Colonic mucosa (tissue), 4 donors: ENCODE measurements at places on chromosomes 16 and 17.

- DNase-seq, result no peak
- H3K36me3 ChIP-seq, result no peaks in the 10 kb centered on the region
- no peaks in the 10 kb centered on the region for H3K27me3 ChIP-seq
- H3K4me1 ChIP-seq, result no peaks in the 10 kb centered on the region
Measured at GRCh38 chr16:78686601-78687000, 587.1 kb downstream of the WWOX start.

GRCh38 chr16:79653373-79653891, 52.9 kb upstream of the MAF start:
- H3K4me3 ChIP-seq, result no peak overlapping the region
- no peaks in the 10 kb centered on the region for H3K4me1 ChIP-seq
- H3K36me3 ChIP-seq, result no peaks in the 10 kb centered on the region

DNA sequence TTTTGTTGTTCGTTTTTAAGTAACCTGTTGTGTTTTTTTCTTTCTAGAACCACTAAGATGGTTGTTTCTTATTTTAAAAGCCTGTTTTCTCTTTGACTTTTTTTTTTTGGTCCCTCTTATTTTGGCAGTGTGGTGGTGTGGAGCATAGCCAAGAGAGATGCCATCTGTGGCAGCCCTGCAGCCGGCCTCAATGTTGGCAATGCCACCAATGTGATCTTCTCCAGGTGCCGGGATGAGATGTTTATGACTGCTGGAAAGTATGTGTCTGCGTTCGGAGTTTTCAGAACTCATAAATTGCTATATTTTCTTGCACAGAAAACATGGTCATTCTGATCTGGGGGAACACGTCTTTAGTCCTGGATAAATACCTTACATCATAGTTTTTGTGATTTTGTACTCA, 17.6 kb downstream of the CFAP52 start:
- H3K27ac ChIP-seq, result no peak overlapping the region

DNA sequence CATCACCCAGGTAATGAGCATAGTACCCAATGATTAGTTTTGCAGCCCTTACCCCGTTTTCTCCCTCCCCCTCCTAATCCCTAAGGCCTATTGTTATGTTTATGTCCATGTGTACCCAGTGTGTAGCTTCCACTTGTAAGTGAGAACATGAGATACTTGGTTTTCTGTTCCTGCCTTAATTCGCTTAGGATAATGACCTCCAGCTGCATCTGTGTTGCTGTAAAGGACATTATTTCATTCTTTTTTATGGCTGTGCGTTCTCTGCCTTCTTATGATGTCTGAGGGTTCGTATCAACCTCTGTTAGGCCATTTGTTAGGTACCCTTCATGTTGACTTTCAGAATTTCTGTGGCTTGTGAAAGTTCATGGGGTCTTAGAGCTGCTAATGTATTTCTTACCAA, 31.0 kb downstream of the CTCF start:
- no peaks in the 10 kb centered on the region for H3K4me1 ChIP-seq
- H3K36me3 ChIP-seq, result no peaks in the 10 kb centered on the region
- no peak overlapping the region for H3K4me3 ChIP-seq
- H3K27me3 ChIP-seq, result no peaks in the 10 kb centered on the region
- DNase-seq, result no peak
- H3K27ac ChIP-seq, result no peak overlapping the region

- H3K36me3 ChIP-seq, result no peaks in the 10 kb centered on the region
- DNase-seq, result no peak
- H3K4me3 ChIP-seq, result no peak overlapping the region
- H3K27ac ChIP-seq, result no peak overlapping the region
- peaks cover 13% of the 10 kb centered on the region for H3K27me3 ChIP-seq
- H3K4me1 ChIP-seq, result peaks cover 6% of the 10 kb centered on the region
Measured at GRCh38 chr16:2787961-2788360, 601 bp upstream of the PRSS33 start.

GRCh38 chr17:31509805-31510177, 118.3 kb downstream of the RAB11FIP4 start:
- H3K4me1 ChIP-seq, result no peaks in the 10 kb centered on the region
- H3K4me3 ChIP-seq, result no peak overlapping the region
- peak overlapping the region; percentile 63 for H3K27ac ChIP-seq

DNA sequence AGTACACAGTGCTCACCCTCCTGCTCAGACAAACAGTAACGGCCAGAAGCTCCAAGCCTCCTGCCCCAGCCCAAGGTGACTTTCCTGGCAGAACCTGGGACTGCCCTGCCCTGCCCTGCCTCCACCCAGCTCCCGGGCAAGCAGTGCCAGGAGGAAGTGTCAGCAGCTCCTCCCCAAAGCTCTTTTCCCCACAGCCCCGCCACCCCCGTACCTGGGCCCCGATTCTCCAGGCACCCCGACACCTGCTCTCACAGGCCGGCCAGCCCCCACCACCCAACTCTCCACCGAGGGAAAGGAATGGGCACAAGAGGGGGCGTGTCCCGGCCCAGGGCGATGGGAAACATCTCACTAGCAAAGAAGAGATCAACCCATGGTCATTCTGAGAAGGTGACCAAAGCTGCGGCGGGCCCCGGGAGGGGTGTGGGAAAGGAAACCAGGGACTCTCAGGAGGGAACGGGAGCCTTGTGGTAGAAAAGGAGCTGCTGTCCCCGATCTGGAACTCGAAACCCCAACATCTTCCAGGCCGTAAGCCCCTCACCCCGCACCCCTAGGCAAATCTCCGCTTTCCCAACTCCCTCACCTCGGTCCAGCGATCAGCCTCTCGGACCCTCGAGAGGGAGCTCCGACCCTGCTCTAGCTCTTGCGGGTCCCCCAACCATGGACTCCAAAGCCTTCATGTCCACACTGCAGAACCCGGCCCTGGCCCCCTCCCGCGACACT, 1.2 kb downstream of the BCAR1 start:
- peaks cover 43% of the 10 kb centered on the region for H3K4me1 ChIP-seq
- DNase-seq, result peak; percentile 87
- peak overlapping the region; percentile 91 for H3K4me3 ChIP-seq
- no peaks in the 10 kb centered on the region for H3K36me3 ChIP-seq

- H3K36me3 ChIP-seq, result no peaks in the 10 kb centered on the region
- H3K27ac ChIP-seq, result no peak overlapping the region
- H3K4me1 ChIP-seq, result no peaks in the 10 kb centered on the region
- H3K27me3 ChIP-seq, result no peaks in the 10 kb centered on the region
- DNase-seq, result no peak
Measured at GRCh38 chr17:74345433-74346241, 16.0 kb downstream of the BTBD17 start.

GRCh38 chr17:77385750-77386501, 245.2 kb downstream of the SEC14L1 start:
- no peak for DNase-seq
- no peak overlapping the region for H3K4me3 ChIP-seq
- peaks cover 10% of the 10 kb centered on the region for H3K4me1 ChIP-seq
- no peaks in the 10 kb centered on the region for H3K36me3 ChIP-seq
- no peak overlapping the region for H3K27ac ChIP-seq

DNA sequence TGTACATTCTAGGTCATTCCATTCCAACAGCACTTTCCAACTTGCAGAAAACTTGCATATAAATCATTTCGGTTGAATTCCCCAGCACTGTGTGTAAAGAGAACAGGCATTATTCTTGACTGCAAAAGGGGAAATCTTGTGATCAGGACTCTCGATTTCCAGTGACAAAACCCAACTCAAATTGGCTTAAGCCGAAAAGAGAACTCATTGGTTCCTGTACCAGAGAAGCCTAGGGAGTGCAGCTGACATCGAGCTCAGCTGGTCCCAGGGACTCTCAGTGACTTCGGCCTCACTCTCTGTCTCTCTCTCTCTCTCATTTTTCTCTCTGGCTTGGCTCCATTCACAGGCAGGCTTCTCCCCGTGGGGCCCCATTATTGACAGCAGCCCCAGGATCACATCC, 30.7 kb downstream of the CD300LF start:
- H3K27ac ChIP-seq, result no peak overlapping the region
- no peaks in the 10 kb centered on the region for H3K36me3 ChIP-seq
- no peaks in the 10 kb centered on the region for H3K27me3 ChIP-seq
- no peak for DNase-seq
- no peaks in the 10 kb centered on the region for H3K4me1 ChIP-seq

GRCh38 chr16:70740914-70741782, 55.3 kb upstream of the MTSS2 start:
- no peak overlapping the region for H3K4me3 ChIP-seq
- peaks cover 7% of the 10 kb centered on the region for H3K4me1 ChIP-seq
- H3K36me3 ChIP-seq, result no peaks in the 10 kb centered on the region

DNA sequence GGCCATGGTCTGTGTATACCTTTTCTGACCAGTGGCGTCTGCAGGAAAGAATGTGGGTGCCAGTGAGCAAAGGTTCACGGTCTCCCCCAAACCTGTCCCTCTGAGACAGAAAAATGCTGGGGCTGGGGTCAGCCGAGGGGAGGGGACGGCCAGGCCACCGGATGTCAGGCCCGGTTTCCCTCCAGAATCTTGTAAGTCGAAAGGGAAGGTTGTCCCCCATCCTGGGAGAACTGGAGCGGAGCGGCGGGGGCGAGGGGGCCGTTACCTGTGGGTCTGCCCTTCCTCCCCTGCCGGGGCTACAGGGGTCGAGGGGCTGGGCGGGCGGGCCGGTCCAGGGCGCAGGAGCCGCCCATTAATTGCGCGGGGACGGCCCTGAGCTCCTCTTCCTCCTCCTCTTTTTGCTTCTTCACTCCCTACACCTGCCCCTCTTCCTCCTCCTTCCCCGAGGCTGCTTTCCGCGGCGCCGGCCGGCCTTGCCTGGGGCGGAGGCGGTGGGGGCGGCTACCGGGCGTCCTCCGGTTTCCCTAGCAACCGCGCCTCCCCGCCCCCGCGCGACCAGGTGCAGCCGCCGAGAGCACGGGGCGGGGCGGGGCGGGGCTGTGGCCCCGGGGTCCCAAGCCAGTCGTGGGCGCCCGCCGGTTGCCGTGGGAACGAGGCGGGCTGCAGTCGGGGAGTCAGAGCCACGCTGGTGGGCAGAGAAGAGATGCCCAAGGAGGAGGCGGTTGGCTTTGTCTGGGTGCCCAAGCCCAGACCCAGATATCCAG, at the start of gene MARCHF10:
TSS of gene MARCHF10 (minus strand) at position 503 of the 764 bp plus-strand sequence. CDS start 6,579 bp downstream, outside the sequence.
- peak; percentile 40 for DNase-seq
- peaks cover 5% of the 10 kb centered on the region for H3K4me1 ChIP-seq
- H3K36me3 ChIP-seq, result no peaks in the 10 kb centered on the region
- peaks cover 6% of the 10 kb centered on the region for H3K27me3 ChIP-seq
- peak within 1 kb of the TSS; percentile 9 for H3K4me3 ChIP-seq

- H3K36me3 ChIP-seq, result peaks cover 16% of the 10 kb centered on the region
- H3K27me3 ChIP-seq, result no peaks in the 10 kb centered on the region
- H3K4me3 ChIP-seq, result peak overlapping the region; percentile 96
- H3K27ac ChIP-seq, result peak overlapping the region; percentile 91
Measured at GRCh38 chr17:39199820-39200069, 338 bp upstream of the RPL19 start.

GRCh38 chr17:56291226-56291805, 138.0 kb downstream of the ANKFN1 start:
- no peaks in the 10 kb centered on the region for H3K36me3 ChIP-seq
- no peak for DNase-seq
- no peaks in the 10 kb centered on the region for H3K4me1 ChIP-seq

GRCh38 chr17:15106540-15106939, 158.6 kb downstream of the PMP22 start:
- no peaks in the 10 kb centered on the region for H3K36me3 ChIP-seq
- no peak for DNase-seq
- no peaks in the 10 kb centered on the region for H3K27me3 ChIP-seq
- no peak overlapping the region for H3K4me3 ChIP-seq

DNA sequence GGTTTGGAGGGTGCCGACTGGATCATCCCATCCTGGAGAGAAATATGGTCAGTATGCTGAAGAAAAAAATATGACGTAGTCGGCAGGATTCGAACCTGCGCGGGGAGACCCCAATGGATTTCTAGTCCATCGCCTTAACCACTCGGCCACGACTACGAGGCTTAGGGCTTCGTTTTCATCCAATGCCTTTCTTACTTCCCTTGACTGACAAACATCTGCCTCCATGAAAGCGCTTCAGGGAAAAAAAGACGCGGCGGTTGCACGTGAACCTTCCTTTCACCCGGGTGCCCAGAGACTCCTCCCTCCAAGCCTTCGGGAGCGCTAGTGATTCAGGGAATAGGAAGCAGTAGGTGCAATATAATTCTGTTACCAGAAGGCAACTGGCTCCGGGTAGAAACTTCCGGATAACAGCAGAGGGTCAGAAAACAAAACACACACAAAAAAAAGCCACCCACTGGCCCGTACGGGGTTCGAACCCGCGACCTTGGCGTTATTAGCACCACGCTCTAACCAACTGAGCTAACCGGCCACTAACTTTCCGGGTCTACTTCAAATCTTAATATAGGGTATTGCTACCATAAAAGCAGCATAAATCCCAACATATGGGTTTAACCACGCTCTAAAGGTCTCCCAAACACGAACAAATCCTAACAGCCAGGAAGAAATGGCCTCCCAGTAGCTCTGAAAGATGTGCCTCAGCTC, 16.3 kb upstream of the AURKB start:
- H3K4me3 ChIP-seq, result peak overlapping the region; percentile 19
- peaks cover 15% of the 10 kb centered on the region for H3K36me3 ChIP-seq
- H3K27me3 ChIP-seq, result no peaks in the 10 kb centered on the region
- peak overlapping the region; percentile 66 for H3K27ac ChIP-seq
- peaks cover 7% of the 10 kb centered on the region for H3K4me1 ChIP-seq

DNA sequence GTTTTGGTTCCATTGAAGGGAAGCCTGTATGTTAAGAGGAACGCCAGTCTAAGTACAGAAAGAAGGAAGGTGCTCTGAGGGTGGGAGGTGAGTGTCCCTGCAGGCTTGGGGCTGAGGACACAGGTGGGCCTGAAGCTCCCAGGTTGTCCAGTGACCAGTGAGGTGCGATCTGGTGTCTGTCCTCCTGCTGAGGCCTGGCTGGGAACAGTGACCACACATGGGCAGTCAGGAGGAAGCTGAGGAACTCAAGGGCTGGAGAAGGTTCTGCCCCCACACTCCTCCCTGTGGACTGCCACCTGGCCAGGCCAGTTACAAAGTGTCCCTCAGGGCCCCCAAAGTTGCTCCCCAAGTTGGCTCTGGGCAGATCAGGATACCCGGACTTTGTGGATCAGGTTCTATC, 102.1 kb downstream of the N4BP1 start:
- no peaks in the 10 kb centered on the region for H3K36me3 ChIP-seq
- H3K4me1 ChIP-seq, result no peaks in the 10 kb centered on the region
- H3K4me3 ChIP-seq, result no peak overlapping the region
- H3K27me3 ChIP-seq, result no peaks in the 10 kb centered on the region
- DNase-seq, result no peak

- H3K36me3 ChIP-seq, result no peaks in the 10 kb centered on the region
- H3K4me1 ChIP-seq, result no peaks in the 10 kb centered on the region
- H3K27ac ChIP-seq, result no peak overlapping the region
- no peaks in the 10 kb centered on the region for H3K27me3 ChIP-seq
Measured at GRCh38 chr16:20829536-20829935, 23.2 kb downstream of the REXO5 start.
